RWPE1 (cell line): ENCODE measurements at places on chromosomes 11 and 22.

- no peak for DNase-seq
Measured at GRCh38 chr22:48177631-48178030, 1415.2 kb downstream of the TBC1D22A start.

DNA sequence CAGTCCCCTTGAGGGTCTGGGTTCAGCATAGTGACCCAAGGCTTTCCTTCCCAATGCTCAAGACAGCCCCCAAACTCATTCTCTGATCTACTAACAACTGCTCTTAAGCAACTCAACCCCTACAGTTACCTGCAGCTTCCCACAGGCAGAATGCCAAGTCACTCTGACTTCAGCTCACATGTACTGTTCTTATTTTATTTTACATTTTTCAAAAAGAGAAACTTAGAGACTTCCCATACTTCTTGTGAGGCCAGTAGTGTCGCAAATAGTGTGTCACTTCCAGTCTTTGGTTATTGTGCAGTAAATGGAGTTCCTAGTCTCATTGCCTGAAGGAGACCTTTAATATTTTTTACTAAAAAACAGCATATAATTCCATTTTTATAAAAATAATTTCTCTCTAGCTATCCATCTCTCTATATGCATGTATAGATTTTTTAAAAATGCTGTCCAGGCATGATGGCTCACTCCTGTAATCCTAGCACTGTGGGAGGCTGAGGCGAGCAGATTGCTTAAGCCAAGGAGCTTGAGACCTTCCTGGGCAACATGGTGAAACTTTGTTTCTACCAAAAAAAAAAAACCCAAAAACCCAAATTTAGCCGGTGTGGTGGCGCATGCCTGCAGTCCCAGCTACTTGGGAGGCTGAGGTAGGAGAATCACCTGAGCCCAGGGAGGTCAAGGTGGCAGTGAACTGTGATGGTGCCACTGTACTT lies 41.8 kb downstream of the ENTHD1 start:
- no peak for DNase-seq

DNA sequence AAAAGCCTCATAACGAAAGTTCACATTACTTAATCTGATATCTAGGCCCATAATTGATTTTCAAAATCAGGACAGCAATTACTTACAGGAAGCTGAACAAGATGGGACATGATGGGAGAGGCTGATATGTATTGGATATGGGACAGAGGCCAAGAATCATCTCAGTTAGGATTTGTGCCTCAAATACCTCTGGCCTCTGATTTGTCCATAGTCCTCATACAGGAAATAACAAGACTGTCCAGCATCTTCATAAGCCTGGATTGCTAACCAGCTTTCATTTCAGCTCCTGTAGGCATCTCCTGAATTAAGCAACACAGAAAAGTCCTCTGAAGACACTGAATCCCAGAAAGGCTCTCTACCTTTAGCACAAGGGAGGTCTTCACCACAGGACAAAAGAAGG lies 4.3 kb upstream of the MRGPRX4 start:
- no peak for DNase-seq

DNA sequence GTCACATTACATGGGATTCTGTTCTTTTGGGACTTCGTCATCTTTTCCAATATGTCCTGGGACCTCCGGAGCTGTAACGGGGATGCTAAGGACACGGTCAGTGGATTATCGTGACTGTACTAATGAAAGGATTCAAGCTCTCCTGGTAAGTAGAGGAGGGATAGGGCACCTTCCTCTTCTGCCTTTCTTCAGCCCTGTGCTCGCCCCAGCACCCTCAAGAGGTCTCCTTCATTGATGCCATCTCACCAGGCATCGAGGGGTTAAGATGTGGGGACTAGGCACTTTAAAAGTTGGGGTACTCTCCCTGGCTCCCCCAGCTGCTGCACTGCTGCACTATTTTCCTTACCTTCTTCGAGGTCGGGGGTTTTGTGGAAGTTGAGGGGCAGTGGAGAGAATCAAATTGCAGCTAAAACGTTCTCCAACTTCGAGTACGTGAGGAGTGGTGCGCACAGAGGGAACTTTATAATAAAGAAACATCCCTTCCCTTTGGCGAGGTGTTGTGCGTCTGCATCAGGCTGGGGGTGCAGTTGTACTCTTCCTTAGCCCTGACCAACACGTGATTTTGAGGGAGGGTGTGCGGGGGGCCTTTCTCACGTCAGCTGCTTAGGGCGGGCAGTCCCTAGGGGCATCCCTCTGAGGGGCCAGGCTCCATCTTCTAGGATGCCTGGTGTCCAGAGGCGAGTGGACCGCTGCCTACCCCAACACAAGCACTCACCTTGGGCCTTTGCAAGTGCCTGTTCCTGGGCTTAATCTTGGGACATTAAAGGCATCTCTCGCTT lies 96.1 kb downstream of the GRAMD1B start:
- no peak for DNase-seq

GRCh38 chr11:130798280-130798679 lies 118.0 kb downstream of the SNX19 start:
- peak; percentile 84 for DNase-seq

DNA sequence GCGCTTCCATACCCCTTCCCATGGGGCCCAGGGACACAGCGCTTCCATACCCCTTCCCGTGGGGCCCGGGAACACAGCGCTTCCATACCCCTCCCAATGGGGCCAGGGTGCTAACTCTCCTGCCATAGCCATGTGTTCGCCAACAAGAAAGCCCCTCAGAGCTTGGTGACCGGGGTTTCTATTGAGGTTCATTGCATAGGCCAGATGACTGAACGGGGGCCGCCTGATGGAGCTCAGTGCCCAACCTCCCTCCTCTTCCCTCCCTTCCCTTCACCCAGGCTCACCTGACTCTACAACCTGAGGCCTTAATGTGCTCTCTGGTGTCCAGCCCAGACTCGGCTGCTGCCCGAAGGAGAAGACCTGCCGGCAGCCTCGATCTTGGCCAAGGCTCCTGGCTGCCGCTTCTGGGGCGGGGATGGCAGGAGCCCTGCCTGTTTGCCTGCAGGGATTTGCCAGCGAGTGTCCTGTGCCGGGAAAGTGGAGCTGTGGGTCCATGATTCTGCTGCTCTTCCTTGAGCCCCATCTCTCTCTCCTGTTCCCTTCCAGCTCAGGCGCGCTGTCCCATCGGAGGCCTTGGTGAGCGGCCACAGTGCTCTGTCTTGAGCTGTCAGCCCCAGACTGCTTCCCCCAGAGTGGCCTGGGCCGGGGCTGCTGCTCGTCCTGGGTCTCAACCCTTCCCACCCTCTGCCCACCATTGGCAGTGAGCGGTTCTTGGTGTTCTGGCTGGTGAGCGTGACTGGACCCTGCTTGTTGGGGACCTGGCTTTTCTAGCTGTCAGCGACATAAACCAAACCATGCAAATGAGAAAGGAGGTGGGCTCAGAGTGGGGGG lies 267.0 kb downstream of the TBC1D22A start:
- no peak for DNase-seq

DNA sequence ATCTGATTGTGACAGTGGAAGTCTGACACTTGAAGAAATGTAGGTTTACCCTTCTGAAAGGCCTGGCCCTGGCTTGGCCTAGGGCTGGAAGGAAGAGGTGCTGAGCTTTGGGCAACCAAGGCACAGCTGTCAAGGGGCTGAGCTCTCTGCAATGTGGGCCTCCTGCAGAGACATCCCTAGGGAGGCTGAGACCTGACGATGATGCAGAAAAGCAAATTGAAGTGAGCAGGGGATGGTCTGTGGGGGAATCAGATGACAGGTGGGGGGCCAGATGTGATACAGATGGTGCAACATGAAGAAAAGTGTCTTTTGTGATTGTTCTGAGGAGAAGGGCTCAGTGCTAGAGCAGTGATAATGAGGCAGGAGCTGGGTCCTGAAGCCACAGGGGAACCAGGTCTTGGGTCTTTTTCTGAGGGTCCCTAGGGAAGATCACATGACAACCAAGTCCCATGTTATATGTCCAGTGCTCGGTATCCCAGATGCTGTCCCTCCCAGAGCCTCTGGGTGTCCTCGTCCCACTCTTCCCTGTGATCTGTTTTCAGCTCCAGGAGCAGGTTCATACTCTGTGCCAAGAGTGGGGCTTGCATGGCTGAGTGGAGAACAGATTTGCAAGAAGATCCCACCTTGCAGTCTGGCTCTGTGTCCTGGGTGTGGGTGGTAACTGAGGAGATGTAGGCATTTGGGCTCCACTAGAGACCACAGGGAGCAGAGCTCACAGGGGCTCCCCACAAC lies 79.9 kb upstream of the VPREB1 start:
- no peak for DNase-seq

DNA sequence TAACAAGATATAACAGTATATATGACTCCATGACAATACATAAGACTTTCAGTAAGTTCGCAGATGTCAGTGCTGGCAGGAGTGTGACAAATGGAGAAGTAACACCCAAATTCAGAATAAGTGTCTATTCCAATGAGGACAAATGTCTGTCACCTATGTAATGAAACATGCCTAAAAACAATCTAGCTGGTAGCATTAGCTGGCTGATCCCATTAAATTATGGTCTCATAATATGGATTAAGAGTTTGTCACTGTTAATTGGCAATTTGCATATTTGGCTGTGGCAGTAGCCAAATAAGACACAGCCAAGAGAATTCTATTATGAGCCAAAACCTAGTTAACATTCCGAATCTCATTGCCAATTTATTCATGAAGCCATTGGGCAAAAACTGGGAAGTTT lies 30.2 kb upstream of the CAVIN3 start:
- no peak for DNase-seq

- DNase-seq: no peak
Measured at GRCh38 chr22:22810018-22810427, 77.6 kb upstream of the IGLL5 start.

- DNase-seq: no peak
Measured at GRCh38 chr22:30873661-30874060, 94.9 kb downstream of the MORC2 start.

- no peak for DNase-seq
Measured at GRCh38 chr11:8228231-8228630, 35.4 kb downstream of the LMO1 start.

DNA sequence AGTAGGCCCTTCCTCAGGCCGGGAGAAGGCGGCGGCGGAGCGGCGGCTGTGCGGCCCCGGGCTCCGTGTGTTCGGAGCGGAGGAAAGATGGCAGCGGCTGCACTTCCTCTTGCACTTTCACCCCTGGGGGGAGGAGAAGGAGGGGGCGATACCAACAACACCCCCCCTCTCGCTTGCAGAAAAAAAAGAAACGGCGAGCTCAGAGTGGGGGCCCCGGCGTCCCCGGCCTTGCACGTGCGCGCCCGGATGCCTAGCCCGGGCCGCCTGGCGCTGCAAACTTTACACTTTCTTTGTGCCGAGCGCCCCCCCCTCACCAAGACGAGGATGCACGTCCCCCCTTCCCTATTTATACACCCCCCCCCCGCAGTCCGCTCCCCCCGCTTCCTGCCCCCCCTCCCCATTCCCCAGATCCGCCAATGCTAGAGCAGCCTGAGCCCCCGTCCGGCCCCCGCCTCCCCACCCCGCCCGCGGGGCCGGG lies at the start of gene PATZ1:
Gene PATZ1 (minus strand): TSS at position 92 of the 478 bp plus-strand sequence. CDS start 744 bp downstream, outside the sequence.
- peak; percentile 80 for DNase-seq

GRCh38 chr11:81444297-81444696 lies 1289.4 kb downstream of the FAM181B start:
- DNase-seq: no peak

GRCh38 chr22:50148991-50149721 lies 21.4 kb upstream of the PANX2 start:
- peak; percentile 88 for DNase-seq

DNA sequence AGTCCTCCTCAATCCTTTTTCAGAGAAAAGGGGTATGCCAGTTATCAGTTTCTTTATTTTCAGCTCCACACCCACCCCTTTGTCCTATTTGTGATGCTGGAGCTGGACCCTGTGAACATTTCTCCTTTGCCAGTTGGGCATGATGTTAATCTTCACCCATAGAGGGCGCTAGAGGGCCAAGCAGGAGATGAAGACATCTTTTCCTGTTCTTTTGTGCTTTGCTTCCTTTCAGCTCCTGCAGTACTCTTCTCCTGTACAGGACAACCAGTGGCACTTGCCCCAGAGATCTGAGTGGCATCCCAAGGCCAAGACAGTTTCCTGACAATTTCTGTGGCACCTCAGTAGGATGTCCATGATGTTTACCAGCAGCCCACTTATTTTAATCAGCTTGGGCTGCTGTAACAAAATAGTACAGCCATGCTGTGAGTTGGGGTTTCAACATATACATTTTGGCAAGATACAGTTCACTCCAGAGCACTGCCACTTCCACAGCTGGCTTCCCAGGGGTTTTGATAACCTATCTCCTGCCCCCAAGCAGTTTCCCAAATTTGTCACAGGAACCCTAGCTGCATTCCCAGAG lies 4.6 kb downstream of the SAA2 start:
- DNase-seq: peak; percentile 46

DNA sequence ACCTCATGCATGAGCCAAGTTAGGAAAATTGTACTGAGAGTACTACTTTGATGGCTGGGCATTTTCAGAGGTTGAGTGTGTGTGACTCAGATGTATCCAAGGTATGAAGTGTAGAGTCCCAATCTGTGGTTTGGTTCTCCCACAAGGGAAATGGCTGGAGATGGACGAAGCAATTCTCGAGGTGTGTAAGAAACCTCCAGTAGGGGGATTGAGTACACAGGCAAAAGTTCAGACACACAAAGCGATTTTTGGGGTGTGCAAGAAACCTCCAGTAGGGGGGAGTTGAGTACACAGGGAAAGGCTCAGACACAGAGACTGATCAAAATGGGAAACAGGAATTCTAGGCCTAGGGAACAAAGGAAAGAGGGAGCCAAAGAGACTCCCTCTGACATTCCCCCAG lies 1536.3 kb downstream of the FAM181B start:
- DNase-seq: no peak

- no peak for DNase-seq
Measured at GRCh38 chr11:106216281-106216680, 138.8 kb downstream of the AASDHPPT start.

DNA sequence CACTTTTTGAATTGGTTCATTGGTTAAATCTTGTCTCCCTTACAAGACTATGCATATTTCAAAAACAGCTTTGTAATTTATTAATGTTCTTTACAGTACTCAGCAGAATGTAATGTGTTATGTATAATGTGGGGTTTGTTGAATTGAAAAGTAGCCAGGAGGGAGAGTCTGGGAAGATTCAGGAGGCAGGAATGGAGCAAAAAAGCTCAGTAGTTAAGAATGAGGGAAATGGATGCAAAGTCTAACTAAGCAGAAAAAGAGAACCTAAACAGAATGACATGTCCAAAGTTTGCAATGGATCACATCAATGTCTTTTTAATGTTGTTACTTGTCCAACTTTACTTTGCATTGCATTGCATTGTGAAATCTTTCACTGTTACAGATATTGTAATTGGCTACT lies 86.5 kb upstream of the CARD18 start:
- no peak for DNase-seq
